Muscle of back (tissue), 13 donors: ENCODE measurements at places on chromosomes 4 and X. TPM values are rescaled to one million over a fixed set of nuclear protein-coding genes. Genes with fewer than 3 reads are reported as not detected.

The FRMD7 gene
- polyA plus RNA-seq = 0.57 TPM

The CSAG3 gene
- not detected for polyA plus RNA-seq

The RENBP gene
- polyA plus RNA-seq = 6.5 TPM

GRCh38 chr4:53616219-53616618, 24.9 kb upstream of the LNX1 start:
- DNase-seq = no peak

DNA sequence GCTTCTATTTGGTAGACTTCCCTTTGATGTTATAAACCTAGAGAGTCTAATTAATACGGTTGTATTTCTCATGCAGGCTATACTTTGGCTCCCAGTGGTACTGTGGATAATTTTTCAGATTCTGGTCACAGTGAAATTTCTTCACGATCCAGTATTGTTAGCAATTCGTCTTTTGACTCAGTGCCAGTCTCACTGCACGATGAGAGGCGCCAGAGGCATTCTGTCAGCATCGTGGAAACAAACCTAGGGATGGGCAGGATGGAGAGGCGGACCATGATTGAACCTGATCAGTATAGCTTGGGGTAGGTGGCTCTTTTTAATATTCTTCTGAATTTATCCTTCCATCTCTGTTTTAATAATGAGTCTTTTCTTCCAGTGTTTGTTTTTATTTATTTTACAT, 249.7 kb downstream of the RAPGEF2 start:
- no peak for DNase-seq

DNA sequence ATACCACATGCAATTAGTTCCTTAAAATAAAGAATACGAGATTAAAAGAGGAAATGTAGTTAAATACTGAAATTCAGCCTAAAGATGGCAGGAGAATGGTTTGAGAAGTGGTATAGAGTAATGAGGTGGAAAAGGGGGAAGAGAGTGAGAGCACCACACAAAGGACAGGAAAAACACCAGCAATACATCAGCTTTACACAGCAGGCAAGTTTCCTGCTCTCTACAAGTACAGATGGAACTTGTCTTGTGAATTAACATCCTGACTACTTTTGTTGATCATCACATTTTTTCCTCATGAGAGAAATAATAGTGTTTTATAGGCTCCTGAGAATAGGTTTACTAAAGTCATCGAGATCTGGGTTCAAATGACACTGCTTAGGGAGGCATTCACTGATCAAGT, 2.9 kb upstream of the UNC5C start:
- DNase-seq = no peak
